ENCODE measurements at places on chromosomes 12 and 14. TPM values are rescaled to one million over a fixed set of nuclear protein-coding genes. Genes with fewer than 3 reads are reported as not detected.

- DNase-seq, result no peak
Measured at GRCh38 chr12:125381373-125381772, 316.1 kb downstream of the AACS start.

TDG gene
- 42.9 TPM for total RNA-seq

LTB4R gene
- 3.5 TPM for total RNA-seq

GRCh38 chr12:25652371-25652770 is 99.3 kb upstream of the LMNTD1 start:
- no peak for DNase-seq

LMO3 gene
- total RNA-seq, result 62.1 TPM

OVCH1 gene
- 1.6 TPM for total RNA-seq

KCNH3 gene
- total RNA-seq, result 2.2 TPM

TAS2R31 gene
- 29.9 TPM for total RNA-seq

- peak; percentile 57 for DNase-seq
Measured at GRCh38 chr12:54173066-54173726, 15.6 kb downstream of the SMUG1 start.

FSCB gene
- 0.18 TPM for total RNA-seq

DNA sequence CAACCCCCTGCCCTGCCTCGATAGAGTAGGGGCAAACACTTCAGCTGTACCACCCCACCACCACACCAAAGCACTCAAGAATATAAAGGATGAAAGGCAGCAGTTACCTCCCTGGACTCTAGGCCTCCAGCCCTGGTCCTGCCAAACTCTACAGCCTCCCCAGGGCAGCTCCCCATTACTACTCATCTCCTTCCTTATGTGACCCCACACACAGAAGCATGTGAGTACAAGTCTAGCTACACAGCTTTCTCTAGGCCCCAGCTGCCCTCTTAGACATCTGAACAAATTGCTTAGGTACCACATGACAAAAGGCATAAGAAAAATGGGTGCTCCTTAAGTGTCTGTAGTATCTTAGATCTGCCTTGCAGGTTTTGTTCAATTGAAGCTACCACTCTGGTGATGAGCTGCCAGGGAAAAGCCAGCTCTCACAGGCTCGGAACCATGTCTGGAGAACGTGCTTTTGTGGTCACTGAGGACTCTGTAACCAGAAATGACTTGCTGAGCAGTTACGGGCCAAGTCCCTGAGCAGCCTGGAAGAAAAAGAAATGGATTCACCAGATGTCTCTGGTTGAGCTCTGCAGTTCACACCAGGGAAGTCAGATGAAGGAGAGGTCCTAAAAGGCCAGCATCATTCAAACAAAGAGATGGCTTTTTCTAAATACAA is 32.8 kb downstream of the FMNL3 start:
- no peak for DNase-seq

- DNase-seq, result no peak
Measured at GRCh38 chr12:47785887-47786661, 13.0 kb downstream of the SLC48A1 start.

DNA sequence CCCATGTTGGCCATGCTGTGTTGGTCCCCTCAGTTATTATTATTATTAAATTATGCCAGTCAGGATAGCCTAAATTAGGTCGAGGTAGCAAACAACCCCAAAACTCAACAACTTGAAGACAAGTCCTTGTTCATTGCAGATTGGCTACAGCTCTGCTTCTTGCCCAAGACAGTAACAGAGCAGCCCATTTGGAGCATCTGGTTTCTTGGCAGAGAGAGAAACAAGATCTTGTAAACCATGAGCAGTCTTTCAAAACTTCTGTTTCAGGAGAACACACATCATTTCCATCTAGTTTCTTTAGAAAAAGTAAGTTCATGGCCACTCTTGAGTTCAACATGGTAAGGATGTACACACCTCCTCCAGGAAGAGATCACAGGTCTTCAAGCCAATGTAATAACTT is 52.3 kb downstream of the E2F7 start:
- DNase-seq, result no peak

GRCh38 chr12:119479121-119479561 is 114.4 kb upstream of the TMEM233 start:
- DNase-seq, result no peak

DNA sequence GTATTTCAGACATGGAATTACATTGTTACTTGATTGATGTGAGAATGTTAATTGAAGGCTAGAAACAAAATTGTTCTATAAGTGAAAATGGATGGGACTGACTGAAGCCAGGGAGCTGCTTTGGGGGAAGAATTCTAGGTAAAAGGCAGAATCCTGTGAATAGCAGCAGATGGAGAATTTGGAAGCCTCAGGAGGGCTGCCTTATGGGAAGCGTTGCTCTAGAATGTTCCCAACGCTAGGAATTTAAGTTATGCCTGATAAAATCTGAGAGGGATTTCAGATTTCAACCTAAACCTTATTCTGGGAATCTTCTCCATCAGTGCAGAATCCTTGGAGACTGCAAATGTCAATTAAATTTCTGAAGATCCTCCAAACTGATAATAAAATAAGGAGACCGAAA is 858.2 kb upstream of the FLRT2 start:
- no peak for DNase-seq

DNA sequence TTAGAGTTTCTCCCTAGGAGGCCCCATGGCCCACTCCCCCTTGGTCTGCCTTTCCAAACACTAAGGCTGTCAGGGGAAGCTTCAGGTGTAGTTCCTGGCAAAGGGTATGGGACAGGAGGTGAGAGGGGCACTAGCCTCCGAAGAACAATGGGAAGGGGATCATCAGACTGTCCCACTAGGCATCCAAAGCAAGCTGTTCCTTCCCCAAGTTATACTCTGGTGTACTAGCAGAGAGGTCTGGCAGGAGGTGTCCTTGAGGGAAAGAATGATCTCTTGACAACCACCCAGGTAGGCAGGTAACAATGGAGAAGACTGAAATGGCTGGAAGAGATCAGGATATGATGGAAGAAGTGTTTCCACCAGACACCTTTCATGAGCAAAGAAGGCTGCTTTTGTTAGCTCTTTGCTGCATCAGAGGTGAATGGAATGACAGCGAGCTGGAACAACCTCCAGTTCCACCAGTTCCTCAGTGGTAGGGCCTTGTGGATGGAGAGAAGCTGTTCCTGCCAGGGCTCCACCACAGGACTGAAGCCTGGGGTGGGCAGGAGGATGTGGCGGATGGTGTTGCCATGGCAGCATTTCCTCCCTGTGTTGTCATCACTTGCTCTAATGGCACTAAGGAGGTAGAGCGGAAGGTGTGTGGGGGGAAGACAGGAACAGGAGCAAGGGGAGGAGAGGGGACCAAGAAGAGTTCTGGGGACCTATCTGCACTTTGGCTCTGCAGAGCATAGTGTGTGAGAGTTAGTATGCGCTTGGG is 2.3 kb upstream of the AGAP2 start:
- no peak for DNase-seq

DNA sequence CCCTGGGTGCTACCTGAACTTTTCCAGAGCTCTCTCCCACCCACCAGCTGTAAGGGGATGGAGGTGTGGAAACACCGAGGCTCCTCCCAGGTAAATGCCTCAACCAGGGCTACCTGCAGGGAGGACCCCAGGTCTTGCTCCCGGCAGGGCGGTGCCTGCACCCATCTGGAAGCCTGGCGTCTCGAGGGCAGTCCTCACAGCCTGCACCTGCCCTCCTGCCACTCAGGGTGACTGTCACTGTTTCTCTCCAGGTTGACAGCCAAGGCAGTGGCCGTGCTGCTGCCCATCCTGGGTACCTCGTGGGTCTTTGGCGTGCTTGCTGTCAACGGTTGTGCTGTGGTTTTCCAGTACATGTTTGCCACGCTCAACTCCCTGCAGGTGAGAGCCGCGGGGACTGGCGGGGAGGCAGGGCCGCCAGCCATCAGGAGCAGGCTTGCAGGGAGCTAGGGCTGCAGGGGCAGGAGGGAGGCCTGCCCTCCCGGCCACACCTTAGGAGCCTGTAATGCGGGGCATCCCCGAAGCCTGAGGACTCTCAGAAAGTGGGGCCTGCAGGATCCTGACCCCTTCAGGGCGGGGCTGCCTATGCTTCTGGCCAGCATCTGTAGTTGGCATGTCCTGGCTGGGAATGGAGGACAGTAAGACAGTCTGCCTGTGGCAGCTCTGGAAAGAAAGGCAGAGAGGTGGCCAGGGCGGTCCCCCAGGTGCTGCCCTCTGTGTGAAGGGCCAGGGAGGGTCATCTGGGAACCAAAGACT is 182.3 kb downstream of the ADGRD1 start:
- DNase-seq, result no peak

STRN3 gene
- 84.0 TPM for total RNA-seq

C12orf54 gene
- total RNA-seq, result not detected

KCNK10 gene
- 23.4 TPM for total RNA-seq

ANKS1B gene
- total RNA-seq, result 331 TPM

SENP1 gene
- total RNA-seq, result 33.0 TPM

TSPAN19 gene
- 1.9 TPM for total RNA-seq

KANSL2 gene
- 52.6 TPM for total RNA-seq

DNA sequence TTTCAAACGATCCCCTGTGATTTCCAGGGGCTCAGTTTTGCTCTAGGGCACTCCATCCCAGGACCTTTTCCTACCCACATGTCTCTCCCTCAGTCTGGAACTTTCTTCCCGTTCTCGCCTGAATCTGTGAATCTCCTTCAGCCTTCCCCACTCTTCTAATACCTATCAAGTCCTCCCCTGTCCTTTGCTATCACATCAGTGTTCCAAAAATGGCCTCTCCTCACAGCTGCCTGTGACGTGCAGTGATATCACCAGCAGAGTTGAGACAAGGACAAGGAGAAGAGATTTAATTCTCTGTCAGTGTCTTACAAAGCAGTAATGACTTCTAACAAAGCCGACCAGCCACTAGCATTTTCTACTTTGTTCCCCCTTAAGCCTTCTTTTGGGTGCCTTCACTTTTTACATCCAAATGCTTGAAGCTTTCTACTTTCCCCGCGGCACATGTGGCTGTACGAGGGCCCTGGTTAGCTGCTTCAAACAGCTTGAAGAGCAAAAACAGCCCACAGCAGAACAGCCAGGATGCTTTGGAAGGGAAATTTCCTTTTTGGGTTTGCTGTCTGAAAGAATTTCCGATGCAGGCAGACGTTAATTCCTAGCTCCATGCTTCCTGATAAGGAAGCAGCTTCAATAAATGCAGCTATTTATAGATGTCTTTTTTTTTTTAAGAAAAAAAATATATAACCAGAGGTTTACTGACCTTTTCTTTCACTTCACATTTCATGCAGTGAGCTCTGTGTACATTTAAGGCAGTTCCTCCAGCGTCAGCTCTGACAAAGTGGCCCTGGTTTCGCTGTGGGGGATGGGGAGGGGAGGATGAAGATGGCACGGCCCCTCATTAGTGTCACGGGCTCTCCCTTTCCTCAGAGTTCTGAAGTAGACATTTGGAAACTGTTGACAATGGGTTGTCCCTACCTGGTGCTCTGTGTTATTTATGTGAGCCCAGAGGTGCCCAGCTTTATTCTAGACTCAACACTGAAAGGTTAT is 109.3 kb downstream of the ETV6 start:
- no peak for DNase-seq

PRICKLE1 gene
- total RNA-seq, result 19.0 TPM

DNA sequence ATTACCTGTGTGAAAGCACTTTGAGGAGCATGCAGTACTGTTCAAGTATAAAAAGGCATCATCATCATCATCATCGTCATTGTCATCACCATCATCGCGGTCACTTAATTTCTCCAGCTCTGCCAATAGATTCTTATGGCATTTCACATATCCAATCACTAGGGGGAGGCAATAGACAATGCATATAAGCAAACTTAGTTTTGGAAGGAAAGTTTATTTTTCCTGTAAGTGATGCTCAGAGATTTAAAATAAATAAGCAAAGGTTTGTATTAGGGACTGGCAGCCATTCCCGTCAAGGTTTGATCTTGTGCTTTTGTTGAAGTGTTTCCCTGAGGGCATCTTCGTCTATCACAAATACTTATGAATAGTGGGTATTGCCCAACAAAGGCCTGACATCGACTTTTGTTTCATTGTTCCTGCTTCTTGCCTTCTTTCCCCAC is 127.4 kb downstream of the KTN1 start:
- DNase-seq, result peak; percentile 37

GRCh38 chr12:13376610-13377373 is 180.3 kb downstream of the EMP1 start:
- DNase-seq, result no peak

Measured in cerebellum (tissue), 4 donors.